ENCODE measurements at places on chromosomes 4 and X.
A peak's percentile ranks its signal among the peaks of the same experiment; 100 is the strongest.

GRCh38 chr4:86596807-86597206 is 2.7 kb downstream of the PTPN13 start:
- no peak for DNase-seq

DNA sequence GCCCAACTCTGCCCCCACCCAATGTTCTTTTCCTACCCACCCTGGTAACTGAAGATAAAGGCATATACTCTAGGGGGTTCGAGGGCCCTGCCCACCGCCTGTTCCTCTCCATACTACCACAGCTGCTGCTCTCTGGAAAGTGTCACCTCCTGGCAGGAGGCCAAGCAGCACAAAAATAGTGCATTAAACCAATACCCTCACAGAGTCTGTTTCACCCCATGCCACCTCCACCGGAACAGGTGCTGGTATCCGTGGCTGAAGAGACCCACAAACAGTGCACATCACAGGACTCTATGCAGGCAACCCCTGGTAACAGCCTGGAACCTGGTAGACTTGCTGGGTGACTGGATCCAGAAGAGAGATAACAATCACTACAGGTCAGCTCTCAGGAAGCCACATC is 85.1 kb upstream of the CTSO start:
- DNase-seq = no peak

DNA sequence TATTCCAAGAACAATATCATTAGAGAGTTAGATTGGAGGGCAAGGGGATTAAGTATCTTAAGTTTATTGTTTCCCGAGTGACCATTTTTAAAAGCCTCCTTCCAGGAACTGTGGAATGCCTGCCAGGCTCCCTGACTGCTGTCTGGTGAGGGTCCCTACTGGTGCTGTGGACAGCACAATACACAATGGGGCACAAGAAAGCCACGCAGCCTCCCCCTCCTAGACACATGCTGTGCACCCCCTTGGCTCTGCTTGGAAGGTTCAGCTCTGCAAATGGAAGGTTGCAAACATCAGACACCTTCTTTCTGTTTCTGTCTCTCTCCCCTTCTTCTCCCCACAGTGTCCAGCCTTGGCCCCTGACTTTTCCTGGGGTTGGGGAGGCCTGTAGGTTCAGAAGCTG is 153.2 kb downstream of the SHROOM3 start:
- DNase-seq = no peak

DNA sequence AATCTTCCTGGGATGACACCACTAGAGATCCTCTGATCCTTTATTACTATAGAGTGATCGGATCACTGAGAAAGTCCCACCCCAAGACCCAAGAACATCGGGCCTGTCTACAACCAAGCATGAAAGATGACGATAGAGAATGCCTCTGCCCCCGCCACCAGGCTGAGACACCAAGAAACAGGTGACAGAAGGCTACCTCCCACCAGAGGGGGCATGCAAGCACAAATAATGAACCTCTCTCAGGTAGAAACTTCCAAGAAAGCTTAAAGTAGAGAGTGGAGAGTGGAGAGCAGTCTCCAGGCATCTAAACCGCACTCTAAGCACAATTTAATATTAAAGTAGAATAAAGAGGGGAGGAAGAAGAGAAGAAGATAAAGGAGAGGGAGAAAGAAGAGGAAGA is 402.6 kb downstream of the INPP4B start:
- DNase-seq = no peak

DNA sequence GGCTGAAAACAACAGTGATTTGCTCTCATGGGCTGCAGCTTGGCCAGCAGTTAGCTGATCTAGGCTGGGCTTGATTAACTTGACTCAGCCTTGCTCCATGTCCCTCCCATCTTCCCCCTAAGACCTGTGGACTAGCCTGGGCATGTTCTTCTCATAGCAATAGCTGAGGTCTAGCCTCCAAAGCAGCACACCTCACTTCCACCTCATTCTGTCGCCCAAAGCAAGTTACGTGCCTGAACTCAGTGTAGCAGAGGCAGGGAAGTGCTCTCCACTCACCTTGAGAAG is 62.2 kb downstream of the EVC start:
- DNase-seq = peak; percentile 89

DNA sequence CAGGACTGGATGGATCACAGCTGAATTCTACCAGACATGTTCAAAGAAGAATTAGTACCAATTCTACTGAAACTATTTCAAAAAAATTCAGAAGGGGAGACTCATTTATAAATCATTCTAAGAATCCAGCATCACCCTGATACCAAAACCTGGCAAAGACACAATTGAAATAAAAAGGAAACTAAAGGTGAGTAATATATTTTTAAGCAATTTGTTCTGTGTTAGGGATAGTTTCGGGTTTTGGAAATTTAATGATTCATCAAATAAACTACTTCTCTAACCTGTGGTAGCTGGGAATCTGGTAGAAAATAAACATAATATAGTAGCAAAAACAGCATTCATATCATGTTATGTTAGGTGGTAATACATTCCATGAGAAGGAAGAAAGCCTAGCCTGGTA is 662.2 kb upstream of the BOD1L1 start:
- DNase-seq = no peak

All from HFF-Myc (cell line).